ENCODE measurements at places on chromosomes 2 and 18.

GRCh38 chr18:34492652-34493051 is 217.4 kb upstream of the DTNA start:
- H3K4me1 ChIP-seq = no peaks in the 10 kb centered on the region
- peak overlapping the region; percentile 47 for H3K4me3 ChIP-seq
- no peak overlapping the region for H3K27ac ChIP-seq
- no peaks in the 10 kb centered on the region for H3K27me3 ChIP-seq

- no peaks in the 10 kb centered on the region for H3K27me3 ChIP-seq
- no peak for DNase-seq
- no peaks in the 10 kb centered on the region for H3K4me1 ChIP-seq
- H3K27ac ChIP-seq = no peak overlapping the region
- H3K36me3 ChIP-seq = no peaks in the 10 kb centered on the region
- no peak overlapping the region for H3K4me3 ChIP-seq
Observed at GRCh38 chr2:212398316-212398715, 140.3 kb downstream of the ERBB4 start.

DNA sequence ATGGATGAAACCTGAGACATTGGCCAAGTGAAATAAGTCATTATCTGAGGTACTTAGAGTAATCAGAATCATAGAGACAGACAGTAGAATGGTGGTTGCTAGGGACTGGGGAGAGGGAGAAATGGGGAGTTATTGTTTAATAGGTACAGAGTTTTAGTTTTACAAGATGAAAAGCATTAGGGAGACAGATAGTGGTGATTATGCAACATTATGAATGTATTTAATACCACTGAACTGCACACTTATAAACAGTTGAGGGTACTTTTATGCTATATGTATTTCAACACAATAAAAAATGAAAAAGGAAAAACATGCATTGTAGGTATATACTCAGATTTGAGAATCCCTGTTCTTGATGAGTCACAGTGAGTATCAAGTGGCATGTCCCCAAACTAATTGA is 59.7 kb downstream of the EPC2 start:
- no peaks in the 10 kb centered on the region for H3K27me3 ChIP-seq
- no peaks in the 10 kb centered on the region for H3K36me3 ChIP-seq
- DNase-seq = no peak
- no peak overlapping the region for H3K4me3 ChIP-seq
- H3K27ac ChIP-seq = no peak overlapping the region
- no peaks in the 10 kb centered on the region for H3K4me1 ChIP-seq

DNA sequence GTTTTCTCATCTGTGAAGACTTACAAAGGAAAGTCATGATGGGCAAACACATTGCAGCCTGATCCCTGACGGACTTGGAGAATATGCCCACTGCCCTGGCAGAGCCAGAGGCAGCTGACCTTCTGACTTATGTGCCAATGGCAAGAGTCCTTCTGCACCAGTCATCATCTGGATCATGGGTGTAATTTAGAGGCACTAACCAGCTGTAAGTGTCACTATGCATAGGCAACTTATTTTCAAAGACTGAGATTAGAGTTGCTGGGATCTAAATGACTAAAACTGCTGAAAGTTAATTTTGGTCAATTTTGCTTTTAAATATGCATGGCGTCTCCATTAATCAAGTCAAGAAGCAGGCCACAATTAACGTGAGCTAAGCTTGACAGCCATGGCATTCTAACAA is 261.2 kb downstream of the BCL11A start:
- DNase-seq = no peak
- H3K27me3 ChIP-seq = no peaks in the 10 kb centered on the region
- no peak overlapping the region for H3K4me3 ChIP-seq

GRCh38 chr2:26884486-26884885 is 36.6 kb downstream of the DPYSL5 start:
- H3K27me3 ChIP-seq = no peaks in the 10 kb centered on the region
- no peak overlapping the region for H3K27ac ChIP-seq
- no peak overlapping the region for H3K4me3 ChIP-seq
- DNase-seq = no peak
- H3K4me1 ChIP-seq = no peaks in the 10 kb centered on the region

DNA sequence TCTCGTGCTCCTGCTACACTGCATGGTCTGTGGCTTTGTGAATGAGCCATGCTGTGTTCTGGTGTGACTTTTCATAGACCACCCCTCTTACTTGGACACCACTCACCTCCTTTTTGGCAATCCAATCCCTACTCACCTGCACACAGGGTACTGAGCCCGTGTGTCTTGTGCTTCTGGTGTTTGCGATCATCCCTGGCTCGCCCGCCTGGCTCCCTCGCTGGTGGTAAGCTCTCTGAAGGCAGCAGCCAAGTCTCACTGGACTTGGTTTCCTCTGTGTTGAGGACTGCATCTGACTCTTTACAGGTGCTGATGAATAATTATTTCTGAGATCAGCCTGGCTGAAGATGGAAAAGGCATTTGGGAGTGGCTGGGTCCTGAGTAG is 276.8 kb downstream of the TSN start:
- no peak overlapping the region for H3K4me3 ChIP-seq
- no peak for DNase-seq
- H3K4me1 ChIP-seq = no peaks in the 10 kb centered on the region
- no peak overlapping the region for H3K27ac ChIP-seq

GRCh38 chr2:178296394-178297090 is 102.2 kb downstream of the OSBPL6 start:
- no peak for DNase-seq
- no peaks in the 10 kb centered on the region for H3K36me3 ChIP-seq
- no peak overlapping the region for H3K4me3 ChIP-seq

DNA sequence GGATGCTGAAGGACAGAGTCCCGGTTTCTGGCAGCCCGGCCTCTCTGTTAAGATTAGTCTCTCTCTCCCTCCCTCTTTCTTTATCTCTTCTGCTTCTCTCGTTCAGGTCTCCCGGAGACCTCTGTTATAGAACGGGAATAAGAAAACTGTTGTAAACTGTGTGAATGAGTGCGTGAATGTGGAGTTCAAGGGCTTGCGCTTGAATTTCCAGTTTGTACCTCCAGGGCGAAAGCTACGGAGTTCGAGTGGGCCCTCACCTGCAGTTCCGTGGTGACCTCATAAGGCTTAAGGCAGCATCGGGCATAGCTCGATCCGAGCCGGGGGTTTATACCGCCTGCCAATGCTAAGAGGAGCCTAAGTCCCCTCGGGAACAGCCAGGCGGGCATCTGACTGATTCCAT is 26.4 kb downstream of the SKA1 start:
- no peak overlapping the region for H3K4me3 ChIP-seq
- H3K4me1 ChIP-seq = no peaks in the 10 kb centered on the region
- no peak for DNase-seq
- no peaks in the 10 kb centered on the region for H3K36me3 ChIP-seq
- H3K27me3 ChIP-seq = no peaks in the 10 kb centered on the region
- H3K27ac ChIP-seq = no peak overlapping the region

- no peaks in the 10 kb centered on the region for H3K4me1 ChIP-seq
- H3K36me3 ChIP-seq = no peaks in the 10 kb centered on the region
- H3K27ac ChIP-seq = no peak overlapping the region
- no peak overlapping the region for H3K4me3 ChIP-seq
- no peak for DNase-seq
- H3K27me3 ChIP-seq = no peaks in the 10 kb centered on the region
Observed at GRCh38 chr2:29821591-29821990, 99.8 kb downstream of the ALK start.

- H3K4me3 ChIP-seq = no peak overlapping the region
- DNase-seq = no peak
- no peaks in the 10 kb centered on the region for H3K4me1 ChIP-seq
- no peak overlapping the region for H3K27ac ChIP-seq
Observed at GRCh38 chr2:152743002-152743401, 24.6 kb downstream of the ARL6IP6 start.

DNA sequence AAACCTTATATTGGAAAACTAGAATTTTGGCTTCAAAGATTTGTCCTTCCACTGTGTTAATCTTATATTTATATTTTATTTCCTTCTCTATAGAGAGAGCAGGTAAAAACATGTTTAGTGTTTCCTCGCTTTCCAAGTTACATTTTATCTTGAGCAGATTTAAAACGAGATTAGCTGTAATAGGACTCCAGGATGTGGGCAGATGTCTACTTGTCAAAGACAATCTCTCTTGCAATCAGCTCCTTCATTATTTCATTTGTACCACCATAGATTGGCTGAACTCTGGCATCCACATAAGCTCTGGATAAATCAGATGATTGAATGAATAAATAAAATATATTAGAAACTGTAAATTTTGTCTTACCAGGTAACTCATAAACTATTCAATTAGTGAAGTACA is 17.5 kb upstream of the KANSL1L start:
- no peak overlapping the region for H3K4me3 ChIP-seq
- no peak overlapping the region for H3K27ac ChIP-seq
- no peaks in the 10 kb centered on the region for H3K27me3 ChIP-seq
- DNase-seq = no peak

GRCh38 chr2:26850000-26850431 is 2.1 kb downstream of the DPYSL5 start:
- DNase-seq = no peak
- no peak overlapping the region for H3K27ac ChIP-seq
- no peaks in the 10 kb centered on the region for H3K27me3 ChIP-seq
- peaks cover 21% of the 10 kb centered on the region for H3K4me1 ChIP-seq
- no peaks in the 10 kb centered on the region for H3K36me3 ChIP-seq
- H3K4me3 ChIP-seq = no peak overlapping the region

DNA sequence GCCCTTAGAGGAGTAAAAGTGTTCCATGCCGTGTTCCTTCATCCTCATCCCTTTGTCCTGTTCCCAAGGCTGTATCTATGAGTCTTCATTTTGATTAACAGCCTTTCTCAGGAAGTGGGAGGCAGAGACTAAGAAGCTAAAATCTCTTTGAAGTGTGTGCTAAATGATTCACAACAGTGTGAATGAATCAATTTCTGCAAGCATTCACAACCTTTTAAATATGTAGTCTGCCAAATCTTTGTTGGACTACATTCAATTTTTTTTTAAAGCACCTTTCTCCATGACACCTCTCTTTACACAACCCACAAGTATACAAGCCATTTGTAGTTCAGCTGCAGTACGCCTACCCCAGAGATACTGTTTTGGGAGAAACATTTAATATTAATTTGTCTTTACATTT is 408.6 kb upstream of the FANCL start:
- no peak for DNase-seq
- H3K4me1 ChIP-seq = no peaks in the 10 kb centered on the region
- H3K4me3 ChIP-seq = no peak overlapping the region
- H3K27ac ChIP-seq = no peak overlapping the region

All from right lobe of liver (tissue), 6 donors.